NCI-H2081 treated with DMSO at 0.1 percent for 48 hours (cell line): ENCODE measurements at places on chromosomes 2 and 18.

GRCh38 chr2:26875065-26875634 lies 27.2 kb downstream of the DPYSL5 start:
- no peak for DNase-seq

GRCh38 chr2:160583146-160583535 lies 89.5 kb upstream of the RBMS1 start:
- DNase-seq, result no peak

DNA sequence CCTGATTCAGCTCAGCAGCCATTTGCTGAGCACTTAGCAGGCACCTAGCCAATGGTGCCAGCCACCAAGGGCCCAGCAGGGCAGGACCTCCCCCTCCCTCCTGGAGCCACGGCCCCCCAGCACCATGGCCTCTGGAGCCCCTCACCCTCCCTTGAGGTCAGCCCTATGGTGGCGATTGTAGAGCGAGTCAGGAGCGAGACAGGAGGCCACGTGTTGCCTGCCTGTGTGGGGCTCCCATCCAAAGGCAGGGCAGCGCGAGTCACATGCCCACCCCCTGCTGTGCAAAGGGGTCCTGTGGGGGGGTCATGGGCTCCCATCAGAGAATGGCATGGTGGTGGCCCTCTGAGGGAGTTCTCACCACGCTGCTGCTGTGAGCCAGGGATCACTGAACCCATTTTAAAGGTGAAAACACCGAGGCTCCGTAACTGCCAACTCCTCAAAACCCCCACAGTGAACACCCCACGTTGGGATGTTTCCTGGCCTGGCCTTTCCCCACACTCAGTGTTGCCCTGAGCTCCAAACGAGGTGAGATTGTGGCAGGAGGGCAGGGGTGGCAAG lies 35.6 kb downstream of the RAMP1 start:
- no peak for DNase-seq

DNA sequence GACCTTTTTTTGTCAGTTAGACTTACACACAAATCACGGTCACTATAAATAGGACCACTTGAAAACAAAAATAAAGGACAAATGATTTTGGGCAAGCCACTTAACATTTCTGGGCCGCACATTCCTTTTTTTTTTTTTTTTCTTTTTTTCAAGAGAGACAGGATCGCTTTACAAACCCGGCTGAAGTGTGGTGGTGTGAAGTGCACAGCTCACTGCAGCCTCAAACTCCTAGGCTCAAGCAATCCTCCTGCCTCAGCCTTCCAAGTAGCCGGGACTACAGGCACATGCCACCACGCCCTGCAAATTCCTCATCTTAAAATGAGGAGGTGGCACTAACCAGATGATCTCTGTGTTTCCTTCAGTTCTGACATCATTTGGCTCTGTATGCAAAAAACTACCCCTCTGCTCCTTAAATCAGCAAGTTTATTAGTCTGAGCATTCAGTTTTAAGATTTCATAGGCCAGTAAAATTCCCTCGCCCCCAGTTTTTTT lies 28.3 kb upstream of the MRO start:
- DNase-seq, result no peak

DNA sequence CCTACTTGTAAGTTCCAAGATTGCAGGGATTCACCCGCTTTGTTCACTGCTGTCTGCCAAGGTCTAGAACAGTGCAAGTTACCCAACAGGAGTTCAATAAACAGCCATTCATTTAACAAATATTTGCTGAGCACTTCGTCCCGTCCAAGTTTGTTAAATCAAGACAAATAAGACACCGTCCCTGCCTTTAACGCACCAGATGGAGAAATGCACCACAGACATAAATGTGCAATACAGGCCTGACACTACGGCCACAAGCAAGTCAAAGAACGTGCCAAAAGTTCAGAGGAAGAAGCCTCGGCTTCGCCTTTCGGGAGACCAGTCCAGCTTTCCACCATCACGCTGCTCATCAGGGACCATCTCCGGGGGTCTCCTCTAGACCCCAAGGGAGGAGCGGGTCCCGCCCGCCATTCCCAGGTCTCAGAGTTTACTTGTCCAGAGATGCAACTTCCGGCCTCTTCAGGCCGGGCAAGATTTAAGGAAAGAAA lies 429 bp downstream of the C2orf76 start:
- no peak for DNase-seq

DNA sequence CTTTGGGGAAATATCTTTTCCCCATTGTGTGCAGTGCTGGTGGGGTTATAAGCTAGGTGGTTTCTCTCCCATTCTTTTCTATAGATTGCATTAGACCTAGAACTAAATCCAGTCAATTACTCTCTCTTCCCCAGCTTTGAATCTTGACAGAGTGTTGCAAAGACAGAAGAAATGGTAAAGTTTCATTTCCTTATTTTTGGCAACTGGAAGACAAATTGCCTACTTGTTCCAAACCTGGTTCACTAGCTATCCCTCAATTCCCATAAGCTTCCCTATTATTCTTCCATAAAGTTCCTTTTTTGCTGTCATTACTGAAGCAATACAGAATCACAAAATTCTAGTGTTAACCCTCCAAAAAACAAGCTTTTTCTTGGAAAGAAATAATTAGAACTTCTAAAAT lies 94.0 kb upstream of the ITGA4 start:
- DNase-seq, result no peak

- peak; percentile 96 for DNase-seq
Observed at GRCh38 chr2:37527361-37527760, 144.1 kb downstream of the CDC42EP3 start.

DNA sequence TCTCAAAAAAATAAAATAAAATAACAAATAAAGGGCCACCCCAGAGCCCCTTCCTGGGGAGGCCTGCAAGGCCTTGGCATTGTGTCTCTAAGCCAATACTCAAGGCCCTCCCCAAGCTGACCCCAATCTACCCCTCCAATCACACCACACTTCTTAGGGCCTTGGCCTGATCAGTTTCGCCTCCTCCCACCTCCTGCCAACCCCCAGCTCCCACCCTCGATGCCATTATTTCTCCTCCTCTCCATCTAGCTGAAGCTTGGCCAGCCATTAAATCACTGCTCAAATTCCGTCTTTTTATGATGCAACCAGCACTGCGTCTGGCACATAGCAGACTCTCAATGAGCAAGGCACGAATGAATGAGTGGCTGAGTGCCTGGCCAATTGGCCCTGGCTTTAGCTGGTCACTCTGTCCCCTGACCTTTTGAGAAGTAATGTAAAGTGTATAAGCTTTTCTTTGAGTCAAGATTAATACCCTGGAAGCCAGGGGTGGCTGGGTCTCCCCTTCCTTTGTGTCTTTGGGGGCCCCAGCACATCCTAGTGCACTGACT lies 55.9 kb downstream of the SMAD7 start:
- no peak for DNase-seq
